ENCODE measurements at places on chromosomes 1 and 21. TPM values are rescaled to one million over a fixed set of nuclear protein-coding genes. Genes with fewer than 3 reads are reported as not detected.

PPIAL4G gene
- polyA plus RNA-seq: not detected

SYCP1 gene
- not detected for polyA plus RNA-seq

CYP4Z1 gene
- not detected for polyA plus RNA-seq

CD1D gene
- not detected for polyA plus RNA-seq

TSPAN2 gene
- 4.0 TPM for polyA plus RNA-seq

MIXL1 gene
- polyA plus RNA-seq: 0.21 TPM

PLA2G2C gene
- polyA plus RNA-seq: not detected

KCNT2 gene
- 1.3 TPM for polyA plus RNA-seq

CCDC185 gene
- polyA plus RNA-seq: not detected
